Stimulated activated CD4-positive, alpha-beta T cell treated with anti-CD3 and anti-CD28 coated beads, Interleukin-15, amount 100 ng/mL, for 24 hours (primary cell): ENCODE measurements at places on chromosomes 5 and 9.

GRCh38 chr9:94967482-94967881, 241.0 kb downstream of the AOPEP start:
- DNase-seq = no peak

GRCh38 chr5:150515446-150515845, 7.5 kb downstream of the NDST1 start:
- DNase-seq = no peak

DNA sequence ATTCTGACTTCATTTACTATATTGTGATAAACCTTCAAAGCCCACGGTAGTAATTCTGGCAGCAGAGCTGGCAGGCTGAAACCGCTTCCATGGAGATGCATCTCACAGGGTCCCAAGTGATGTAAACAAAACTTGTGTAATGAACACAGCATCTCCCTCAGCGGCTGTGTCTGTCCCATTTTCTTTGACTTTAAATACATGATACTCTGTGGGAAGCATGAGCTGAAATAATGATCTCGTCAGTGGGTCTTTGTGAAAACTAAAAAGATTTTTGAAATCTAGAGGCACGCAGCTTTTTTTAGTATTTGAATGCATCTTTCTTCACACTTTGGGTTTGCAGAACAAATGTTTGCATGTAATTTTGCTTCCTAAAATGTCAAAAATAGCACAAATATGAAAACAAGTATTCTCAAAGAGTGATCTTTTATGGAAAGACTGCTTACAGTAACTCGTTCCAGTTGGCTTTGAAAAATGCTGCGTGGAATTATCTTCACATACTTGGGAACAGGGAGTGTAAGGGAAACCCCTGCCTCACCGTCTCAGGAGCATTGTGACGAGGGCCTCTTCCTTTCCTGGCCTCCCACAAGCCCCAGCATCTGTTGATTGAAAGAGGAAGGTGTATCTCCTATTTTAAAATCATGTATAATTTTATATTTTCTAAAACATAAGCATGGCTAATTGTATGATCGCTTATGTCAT, 18.1 kb upstream of the LPCAT1 start:
- no peak for DNase-seq

GRCh38 chr5:99614888-99615287, 686.1 kb upstream of the CHD1 start:
- DNase-seq = no peak

GRCh38 chr9:93294011-93294410, 110.1 kb downstream of the WNK2 start:
- DNase-seq = no peak

DNA sequence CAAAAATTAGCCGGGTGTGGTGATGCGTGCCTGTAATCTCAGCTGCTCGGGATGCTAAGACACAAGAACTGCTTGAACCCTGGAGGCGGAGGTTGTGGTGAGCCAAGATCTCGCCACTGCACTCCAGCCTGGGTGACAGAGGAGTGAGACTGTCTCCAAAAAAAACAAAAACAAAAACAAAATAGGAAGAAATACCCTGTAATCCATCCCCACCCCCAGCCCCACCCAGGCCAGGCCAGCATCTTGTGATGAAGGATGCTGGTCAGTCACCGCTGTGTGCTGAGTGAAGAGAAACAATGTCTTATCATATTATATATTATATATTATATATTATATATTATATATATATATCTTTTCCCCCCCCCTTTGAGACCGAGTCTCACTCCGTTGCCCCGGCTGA, 15.4 kb upstream of the CCIN start:
- DNase-seq = no peak

GRCh38 chr5:133953568-133954145, 14.8 kb downstream of the C5orf15 start:
- DNase-seq = no peak

- DNase-seq = no peak
Measured at GRCh38 chr5:20353499-20353898, 365.5 kb upstream of the CDH18 start.

- no peak for DNase-seq
Measured at GRCh38 chr9:79357616-79358015, 214.1 kb upstream of the TLE4 start.

DNA sequence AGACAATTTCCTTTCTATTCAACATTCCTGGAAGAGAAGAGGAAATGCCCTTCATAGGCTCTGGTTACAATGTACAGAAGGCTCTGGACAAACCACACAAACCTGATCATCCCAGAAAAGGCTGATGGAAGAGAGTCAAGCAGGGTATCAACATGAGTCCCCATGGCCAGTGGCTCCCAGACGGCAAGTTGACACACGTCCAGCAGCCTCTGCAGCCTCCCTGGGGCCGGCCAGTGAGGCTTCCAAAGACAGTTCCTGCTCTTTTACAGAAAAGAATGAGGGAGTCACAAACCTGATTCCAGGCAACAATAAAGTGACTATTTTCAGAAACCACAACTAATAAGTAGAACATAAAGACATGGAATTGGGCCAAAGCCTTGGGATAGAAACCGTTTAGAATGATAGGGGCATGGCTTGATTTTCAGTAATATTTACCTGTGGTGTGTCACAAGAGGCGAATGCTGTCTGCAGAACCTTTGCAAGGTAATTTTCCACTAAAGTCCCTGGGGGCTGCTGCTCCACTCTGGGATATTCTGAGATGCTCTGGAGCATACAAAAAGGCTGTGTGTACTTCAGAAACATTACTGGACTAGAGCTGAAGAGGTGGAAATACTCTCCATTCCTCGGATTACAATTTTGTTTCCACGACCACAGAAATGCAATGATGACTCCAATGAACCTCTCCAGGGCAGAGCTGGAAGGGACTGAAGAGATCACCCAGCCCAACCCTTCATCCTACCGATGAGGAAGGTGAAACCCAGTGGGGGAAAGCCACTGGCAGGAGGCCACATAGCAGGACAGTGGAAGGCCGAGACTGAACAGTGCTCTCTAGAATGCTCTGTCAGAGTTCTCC, 10.4 kb downstream of the MED27 start:
- DNase-seq = no peak

- no peak for DNase-seq
Measured at GRCh38 chr5:174078416-174078815, 32.9 kb downstream of the NSG2 start.

- no peak for DNase-seq
Measured at GRCh38 chr5:172148381-172148780, 39.6 kb downstream of the STK10 start.

GRCh38 chr5:115685490-115685889, 59.7 kb upstream of the TMED7 start:
- no peak for DNase-seq

DNA sequence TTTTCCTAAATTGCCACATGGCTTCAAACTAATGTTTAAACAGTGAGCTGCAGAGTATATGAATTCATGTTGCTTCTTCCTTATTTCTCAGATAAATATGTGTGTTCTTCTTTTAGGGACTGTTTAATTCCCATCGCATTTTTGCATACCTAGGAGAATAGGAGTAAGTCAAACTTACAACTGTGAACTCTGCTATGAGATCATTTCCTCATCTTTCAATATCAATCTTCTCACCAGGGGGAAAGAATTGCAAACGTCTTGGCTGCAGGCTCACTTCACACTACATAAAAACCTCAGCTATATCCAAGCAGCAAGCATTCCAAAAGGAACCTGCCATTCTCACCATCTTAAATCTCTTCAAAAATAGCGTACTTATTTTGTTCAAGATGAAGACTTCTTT, 271.0 kb downstream of the DNAH5 start:
- no peak for DNase-seq

DNA sequence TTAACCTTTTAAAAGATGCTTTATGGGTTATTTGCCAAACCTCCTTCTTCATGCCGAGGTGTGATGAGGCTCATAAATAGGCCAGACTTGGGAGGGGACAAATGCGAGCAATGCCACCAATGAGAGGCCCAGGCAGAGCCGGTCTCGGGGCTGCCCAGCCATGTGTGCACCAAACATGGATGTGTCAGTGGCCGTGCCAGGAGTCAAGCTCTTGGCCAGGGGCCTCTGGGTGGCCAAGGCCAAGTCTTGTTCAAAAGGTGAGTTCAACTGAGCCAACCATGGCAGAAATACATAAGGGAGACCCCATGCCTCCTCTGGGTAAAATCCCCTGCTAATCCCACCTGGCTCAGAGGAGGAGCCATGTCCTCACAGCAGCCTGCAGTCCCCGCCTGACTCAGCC, 10.9 kb upstream of the LCN15 start:
- no peak for DNase-seq

- no peak for DNase-seq
Measured at GRCh38 chr5:83919071-83920041, 198.7 kb upstream of the HAPLN1 start.

GRCh38 chr5:177100714-177101121, 14.0 kb downstream of the FGFR4 start:
- no peak for DNase-seq

DNA sequence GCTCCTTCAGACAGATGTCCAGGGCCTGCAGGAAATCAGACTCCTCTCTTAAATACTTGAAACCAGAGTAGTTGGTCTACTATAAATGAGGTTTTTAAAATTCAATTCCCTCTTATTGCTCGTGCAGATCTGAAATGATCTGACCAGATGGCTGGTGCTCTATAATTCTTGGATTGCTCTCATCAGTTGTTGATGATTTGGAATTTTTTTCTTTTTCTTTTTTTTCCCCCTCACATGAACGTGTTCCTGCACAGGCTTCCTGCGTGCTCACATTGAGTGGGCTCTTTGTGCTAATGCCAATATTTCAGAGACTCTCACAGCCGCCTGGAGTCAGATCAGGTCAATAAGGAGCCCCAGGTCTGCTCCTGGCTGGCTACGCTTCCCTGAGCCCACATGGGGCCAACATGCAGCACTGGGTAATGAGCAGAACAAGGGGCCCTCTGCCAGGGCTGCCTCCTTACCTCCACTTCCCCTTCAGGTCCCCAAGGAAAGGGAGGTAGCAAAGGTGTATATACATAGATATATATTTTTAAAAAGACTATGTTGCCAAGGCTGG, 82.0 kb downstream of the SIL1 start:
- no peak for DNase-seq

- no peak for DNase-seq
Measured at GRCh38 chr9:2465921-2466460, 155.6 kb upstream of the VLDLR start.

DNA sequence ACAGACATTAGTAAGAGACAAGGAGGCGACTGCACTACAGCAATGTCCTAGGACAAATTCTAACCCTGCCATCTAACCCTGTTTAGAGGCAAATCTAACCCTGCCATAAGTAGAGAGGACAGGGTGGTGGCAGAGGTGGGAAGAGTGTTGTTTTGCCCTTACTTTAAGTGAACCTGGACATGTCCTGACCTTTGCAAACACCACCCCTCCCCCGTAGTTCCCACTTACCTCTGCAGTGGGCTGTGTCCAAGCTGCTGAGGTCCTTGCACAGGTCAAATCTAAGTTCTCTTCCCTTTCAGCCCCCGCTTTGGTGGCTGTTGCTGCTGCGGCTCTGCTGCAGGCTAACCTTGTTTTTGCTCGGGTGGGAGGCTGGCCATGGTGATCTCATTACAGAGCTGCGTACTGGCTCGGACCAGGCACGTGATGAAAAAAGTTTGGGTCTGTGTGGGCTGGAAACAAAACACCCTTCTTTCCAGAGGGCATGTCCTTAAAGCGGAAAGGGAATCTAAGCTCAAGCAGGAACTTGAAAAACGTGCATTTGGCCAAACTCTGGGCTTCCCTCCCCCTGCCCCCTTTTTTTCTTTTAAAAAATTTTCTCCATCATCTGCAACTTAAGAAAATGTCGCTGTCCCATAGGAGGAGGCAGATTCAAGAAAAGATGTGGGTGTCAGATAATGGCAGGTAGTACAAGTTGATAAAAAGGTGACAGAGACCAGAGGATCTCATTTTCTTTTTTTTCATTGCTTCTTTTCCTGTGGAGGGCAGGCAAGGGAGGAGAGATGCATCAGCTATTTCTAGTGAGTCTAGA, at the start of gene FAXDC2:
Gene FAXDC2 (minus strand): TSS at position 349 of the 808 bp plus-strand sequence. CDS start 12,425 bp downstream, outside the sequence.
- DNase-seq = no peak

DNA sequence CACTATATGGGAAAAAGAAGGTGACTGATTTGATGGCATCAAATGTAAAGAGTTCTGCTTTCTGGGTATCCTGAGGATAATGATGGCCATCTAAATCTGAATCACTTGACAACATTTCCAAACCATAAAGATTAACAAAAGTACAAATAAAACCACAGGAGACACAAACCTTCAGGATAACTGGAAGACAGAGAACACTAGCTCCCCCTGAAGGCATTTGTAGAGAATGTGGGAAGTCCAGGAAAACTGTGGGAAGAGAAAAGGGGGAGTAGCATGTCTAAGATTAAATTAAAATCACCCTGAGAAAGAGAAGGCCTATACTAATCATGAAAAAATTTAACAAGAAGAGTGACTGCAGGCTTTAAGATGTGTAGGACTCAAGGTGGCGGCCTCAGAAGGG, 116.2 kb downstream of the PRELID2 start:
- no peak for DNase-seq

DNA sequence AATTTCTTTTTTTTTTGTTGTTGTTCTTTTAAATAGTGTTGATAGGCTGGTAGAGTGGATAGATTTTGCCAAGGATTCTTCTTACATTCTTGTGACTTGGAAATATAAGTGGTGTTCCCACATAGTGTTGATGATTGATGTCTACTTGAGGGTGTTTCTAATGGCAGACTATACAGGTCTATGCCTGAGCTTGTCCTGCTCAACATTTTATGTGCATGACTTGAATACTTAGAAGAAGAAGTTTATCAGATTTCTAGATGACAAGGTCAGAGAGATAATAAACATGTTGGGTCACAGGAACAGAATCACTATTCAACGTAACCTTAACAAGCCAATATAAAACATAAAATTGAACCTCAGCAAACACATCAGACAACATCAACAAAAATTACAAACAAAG, 24.2 kb downstream of the XRCC4 start:
- no peak for DNase-seq

DNA sequence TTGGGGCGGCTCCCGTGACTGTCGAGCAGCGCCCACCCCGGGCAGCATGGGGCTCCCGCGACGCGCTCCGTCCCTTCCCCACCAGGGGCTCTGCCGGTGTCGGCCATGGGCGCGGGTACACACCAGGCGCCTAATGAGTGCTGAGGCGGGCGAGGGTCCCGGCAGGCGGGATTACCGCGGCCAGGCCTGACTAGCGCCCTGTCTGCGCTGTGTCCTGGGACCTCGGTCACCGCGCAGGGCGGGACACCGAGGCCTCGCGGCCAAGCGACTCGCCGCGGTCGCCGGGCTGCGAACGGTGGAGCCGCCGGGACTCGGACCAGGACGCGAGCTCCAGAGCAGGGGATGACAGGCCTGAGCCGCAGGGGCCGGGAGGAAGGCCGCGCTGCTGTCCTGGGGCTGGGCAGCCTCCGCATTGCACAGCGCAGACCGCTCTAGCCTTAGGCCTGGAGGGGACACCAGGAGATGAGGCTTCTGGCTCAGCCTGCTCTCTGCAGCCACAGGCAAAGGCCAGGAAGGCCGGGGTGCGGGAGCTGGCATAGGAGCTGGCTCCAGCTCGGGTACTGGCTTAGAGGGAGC, 14.1 kb downstream of the LCN10 start:
- peak; percentile 39 for DNase-seq

DNA sequence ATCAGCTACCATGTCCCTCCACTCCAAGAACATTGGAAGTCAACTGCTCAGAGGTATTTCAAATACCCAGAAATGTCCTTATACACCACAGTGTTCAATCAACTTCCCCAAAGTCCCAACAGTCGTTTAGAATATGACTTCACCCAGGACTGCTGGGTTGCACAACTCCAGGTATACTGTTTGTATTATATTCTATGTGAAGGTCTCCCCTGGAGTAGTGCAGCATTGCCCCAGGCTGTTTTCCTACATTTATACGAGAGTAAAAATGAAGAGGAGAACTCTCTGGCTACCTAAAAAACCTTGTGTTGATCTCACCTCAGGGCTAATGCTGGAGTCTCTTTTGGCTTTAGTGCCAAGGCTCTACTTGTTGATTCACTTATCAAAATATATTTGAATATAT, 183.6 kb upstream of the MAP3K1 start:
- DNase-seq = no peak

- no peak for DNase-seq
Measured at GRCh38 chr5:154627698-154628678, 127.2 kb upstream of the LARP1 start.
